PC-3 (cell line): ENCODE measurements at places on chromosomes 1 and 21. TPM values are rescaled to one million over a fixed set of nuclear protein-coding genes. Genes with fewer than 3 reads are reported as not detected.

RORC gene
- total RNA-seq = 0.26 TPM in 1 of 2 replicates, not detected in the other

S100A7 gene
- total RNA-seq = not detected in 2 replicates

PLXNA2 gene
- 15.8 and 16.2 TPM in 2 replicates for total RNA-seq

INSRR gene
- not detected in 2 replicates for total RNA-seq

IFNLR1 gene
- total RNA-seq = 8.9 and 9.5 TPM in 2 replicates

L1TD1 gene
- not detected in 2 replicates for total RNA-seq

DCST2 gene
- 0.18 and 3.0 TPM in 2 replicates for total RNA-seq

GBP4 gene
- total RNA-seq = 0.07 and 0.86 TPM in 2 replicates

FABP3 gene
- 0.40 TPM in 1 of 2 replicates, not detected in the other for total RNA-seq

KRTAP7-1 gene
- not detected in 2 replicates for total RNA-seq

OR2L5 gene
- 0.07 and 0.35 TPM in 2 replicates for total RNA-seq

INAVA gene
- total RNA-seq = 102 and 128 TPM in 2 replicates

NTNG1 gene
- 6.7 and 6.8 TPM in 2 replicates for total RNA-seq

OVAAL gene
- not detected in 2 replicates for total RNA-seq

ZSWIM5 gene
- 1.4 and 1.6 TPM in 2 replicates for total RNA-seq

TFF2 gene
- total RNA-seq = 21.1 and 22.9 TPM in 2 replicates

LRRN2 gene
- total RNA-seq = 5.0 and 9.0 TPM in 2 replicates
